Cardiac muscle cell (in vitro differentiated cells and primary cell): ENCODE measurements at places on chromosomes 6 and 20.
A peak's percentile ranks its signal among the peaks of the same experiment; 100 is the strongest.

DNA sequence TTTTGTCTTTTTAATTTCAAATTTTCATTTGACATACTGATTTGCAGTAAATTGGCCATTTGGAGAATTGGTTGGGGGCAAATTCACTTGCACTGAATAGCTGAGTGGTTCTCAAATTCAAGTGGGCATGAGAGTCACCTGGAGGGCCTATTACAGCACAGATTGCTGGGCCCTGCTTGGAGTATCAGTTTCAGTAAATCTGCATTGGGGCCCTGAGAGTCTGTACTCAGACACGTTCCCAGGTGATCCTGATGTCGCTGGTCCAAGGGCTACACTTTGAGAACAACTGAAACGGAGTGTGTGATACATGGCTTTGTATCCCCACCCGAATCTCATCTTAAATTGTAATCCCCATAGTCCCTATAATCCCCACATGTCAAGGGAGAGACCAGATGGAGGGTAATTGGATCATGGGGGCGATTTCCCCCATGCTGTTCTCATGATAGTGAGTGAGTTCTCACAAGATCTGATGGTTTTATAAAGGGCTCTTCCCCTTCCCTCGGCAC lies 115.9 kb downstream of the KLHL32 start:
- no peak for DNase-seq

- DNase-seq: no peak
Observed at GRCh38 chr6:30265181-30265580, 52.0 kb upstream of the TRIM26 start.

DNA sequence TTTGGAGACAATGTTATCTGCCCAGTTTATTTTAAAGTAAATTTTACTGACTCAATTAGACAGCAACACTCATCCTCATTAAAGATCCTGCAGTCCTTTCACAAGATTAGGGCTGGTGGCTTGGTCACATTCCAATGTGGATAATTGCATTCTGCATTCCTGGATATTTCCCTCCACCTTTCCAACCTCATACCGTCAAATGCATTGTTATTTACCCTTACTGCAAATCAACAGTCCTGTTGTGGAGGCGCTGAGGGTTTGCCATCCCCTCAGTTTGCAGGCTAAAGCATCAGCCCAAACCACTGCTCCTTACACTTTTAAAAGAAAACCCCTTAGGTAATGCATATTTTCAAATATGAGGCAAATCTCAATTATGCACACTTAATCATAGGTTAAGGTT lies 5.4 kb downstream of the CITED2 start:
- DNase-seq: peak; percentile 7

DNA sequence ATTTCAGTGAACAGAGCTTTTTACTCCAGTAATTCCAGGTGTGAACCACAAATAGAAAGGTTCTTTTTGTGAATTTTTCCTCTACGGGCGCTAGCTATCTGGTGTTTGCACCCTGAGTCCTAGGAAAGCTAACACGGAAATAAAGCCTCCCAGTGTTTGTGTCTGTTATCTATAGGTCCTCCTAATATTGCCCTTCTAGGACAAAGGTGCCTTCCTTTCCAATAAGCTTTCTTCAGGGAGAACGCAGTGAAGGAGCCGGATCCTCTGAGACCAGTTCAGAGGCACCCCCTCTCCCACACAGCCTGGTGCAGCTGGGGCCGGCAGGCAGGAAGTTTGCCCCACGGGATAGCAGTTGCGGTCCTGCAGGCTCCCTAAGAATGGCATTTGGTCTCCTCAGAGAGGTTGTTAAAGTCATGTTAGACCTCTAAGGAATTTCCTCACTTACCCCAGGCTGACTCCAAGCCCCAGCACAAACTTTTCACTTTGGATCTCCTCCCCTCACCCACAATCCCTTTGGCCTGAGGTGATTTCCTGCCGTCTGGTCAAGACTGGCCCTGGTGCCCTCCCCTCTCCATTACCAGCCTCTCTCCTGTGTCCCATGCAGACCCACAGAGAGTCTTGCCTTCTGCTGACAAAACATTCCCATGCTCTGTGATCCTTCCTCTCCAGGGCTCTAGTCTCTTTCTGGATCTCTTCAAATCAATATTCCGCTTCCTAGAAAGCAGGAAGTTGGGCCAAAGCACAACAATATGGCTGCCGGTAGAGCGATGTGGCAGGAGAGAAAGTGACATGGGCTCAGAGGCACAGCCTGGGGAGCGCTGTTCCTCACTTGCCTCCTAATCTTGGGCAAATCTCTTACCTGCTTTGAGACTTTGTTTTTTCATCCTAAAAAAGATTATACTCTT lies 126.0 kb downstream of the MOXD1 start:
- DNase-seq: no peak

GRCh38 chr6:162621246-162621645 lies 106.3 kb downstream of the PRKN start:
- DNase-seq: peak; percentile 62
